ENCODE measurements at places on chromosomes 1 and 21. TPM values are rescaled to one million over a fixed set of nuclear protein-coding genes. Genes with fewer than 3 reads are reported as not detected.

DNA sequence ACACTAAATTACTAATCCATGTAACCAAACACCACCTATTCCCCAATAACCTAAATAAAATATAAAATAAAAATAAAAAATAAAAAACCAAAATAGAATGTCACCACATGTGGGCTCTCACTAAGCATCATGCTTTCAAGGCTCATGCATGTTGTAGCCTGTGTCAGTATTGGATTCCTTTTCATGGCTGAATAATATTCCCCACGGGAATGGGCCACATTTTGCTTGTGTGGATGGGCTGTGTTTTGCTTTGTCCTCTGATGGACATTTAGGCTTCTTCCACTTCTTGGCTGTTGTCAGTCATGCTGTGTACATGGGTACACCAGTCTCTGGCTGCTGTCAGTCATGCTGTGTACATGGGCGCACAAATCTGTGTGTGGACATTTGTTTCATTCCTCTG is 3.2 kb downstream of the KRTAP10-6 start:
- no peak for DNase-seq
- H3K4me3 ChIP-seq = no peak overlapping the region
- H3K4me1 ChIP-seq = no peaks in the 10 kb centered on the region
- no peak overlapping the region for H3K27ac ChIP-seq
- no peaks in the 10 kb centered on the region for H3K36me3 ChIP-seq

GRCh38 chr1:4599521-4599920 is 54.9 kb upstream of the AJAP1 start:
- no peak for DNase-seq
- H3K4me1 ChIP-seq = no peaks in the 10 kb centered on the region
- H3K4me3 ChIP-seq = no peak overlapping the region
- H3K27me3 ChIP-seq = no peaks in the 10 kb centered on the region
- no peaks in the 10 kb centered on the region for H3K36me3 ChIP-seq

DNA sequence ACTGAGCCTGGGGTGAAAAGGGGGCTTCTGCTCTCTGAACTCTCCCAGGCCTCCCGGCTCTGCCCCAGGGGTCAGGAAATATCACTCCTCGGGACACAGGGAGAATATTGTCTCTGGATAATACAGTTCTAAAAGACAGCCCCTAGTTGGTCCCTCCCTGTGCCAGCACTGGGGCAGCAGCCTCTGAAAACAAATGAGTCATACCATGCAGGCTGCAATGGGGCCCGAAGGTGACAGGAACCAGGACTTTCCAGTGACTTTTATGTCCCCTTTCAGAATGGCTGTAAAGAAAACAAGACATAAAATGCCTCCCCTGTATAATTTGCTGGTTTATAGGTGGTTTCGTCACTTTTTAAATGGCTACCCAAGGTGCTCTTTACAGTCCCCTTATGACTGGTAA is 360.0 kb downstream of the NPHP4 start:
- no peaks in the 10 kb centered on the region for H3K4me1 ChIP-seq
- H3K36me3 ChIP-seq = no peaks in the 10 kb centered on the region
- H3K4me3 ChIP-seq = no peak overlapping the region
- no peak for DNase-seq

GJA4 gene
- total RNA-seq = 18.9 TPM

AIRE gene
- total RNA-seq = not detected

All from breast epithelium (tissue), 4 donors.